ENCODE measurements at places on chromosomes 1 and 21.

GRCh38 chr1:57866998-57867397 lies 443.1 kb upstream of the DAB1 start:
- DNase-seq: no peak

GRCh38 chr1:10901891-10902805 lies 105.7 kb upstream of the CASZ1 start:
- no peak for DNase-seq

DNA sequence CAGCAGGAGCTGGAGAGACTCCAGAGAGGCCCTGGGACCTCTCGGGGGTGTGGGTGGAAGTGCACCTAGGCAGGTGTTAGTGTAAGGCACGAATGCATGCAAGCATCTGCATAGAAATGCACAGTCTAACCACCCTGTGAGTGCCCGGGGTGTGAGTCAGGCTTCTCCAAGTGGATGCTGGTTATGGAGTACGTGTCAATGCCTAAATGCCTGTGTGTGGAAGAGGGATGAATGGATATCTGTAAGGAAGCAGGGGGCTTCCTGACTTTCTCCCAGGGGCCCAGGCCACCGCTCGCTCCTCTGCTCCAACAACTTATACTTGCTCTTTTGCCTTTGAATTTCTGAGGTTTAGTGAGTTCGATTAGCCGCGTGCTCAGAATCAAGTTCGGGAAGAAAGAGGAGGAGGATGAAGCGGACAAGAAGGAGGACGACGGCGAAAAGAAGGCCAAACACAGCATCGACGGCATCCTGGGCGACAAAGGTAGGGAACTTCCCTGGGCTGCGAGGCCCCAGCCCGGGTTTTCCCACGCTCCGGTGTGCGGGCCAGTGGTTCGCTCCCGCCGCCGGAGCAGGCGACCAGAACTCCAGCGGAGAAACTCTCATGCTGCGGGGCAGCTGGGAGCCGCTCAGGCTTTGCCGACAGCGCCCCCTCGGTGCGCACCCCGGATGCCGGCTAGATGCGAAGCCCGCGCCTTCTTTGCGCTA lies 5.4 kb downstream of the PAX7 start:
- no peak for DNase-seq

DNA sequence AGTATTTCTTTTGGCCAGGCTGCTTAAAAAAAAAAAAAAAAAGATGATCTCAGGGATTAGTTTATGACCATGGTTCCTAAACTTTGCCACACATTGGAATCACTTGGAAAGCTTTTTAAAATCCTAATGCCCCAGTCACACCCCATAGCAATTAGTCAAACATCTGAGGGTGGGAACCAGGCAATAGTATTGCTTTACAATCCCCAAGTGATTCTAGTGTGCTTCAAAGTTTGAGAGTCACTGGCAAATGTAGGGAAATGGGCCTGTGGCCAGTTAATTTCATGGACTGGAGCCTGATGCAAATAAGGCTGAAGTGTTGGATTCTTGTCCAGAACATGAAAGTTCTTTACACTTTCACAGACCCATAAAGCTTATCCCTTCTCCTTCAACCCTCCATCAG lies 374.6 kb upstream of the ESRRG start:
- no peak for DNase-seq

- DNase-seq: no peak
Measured at GRCh38 chr1:206606867-206607266, 5.4 kb downstream of the EIF2D start.

DNA sequence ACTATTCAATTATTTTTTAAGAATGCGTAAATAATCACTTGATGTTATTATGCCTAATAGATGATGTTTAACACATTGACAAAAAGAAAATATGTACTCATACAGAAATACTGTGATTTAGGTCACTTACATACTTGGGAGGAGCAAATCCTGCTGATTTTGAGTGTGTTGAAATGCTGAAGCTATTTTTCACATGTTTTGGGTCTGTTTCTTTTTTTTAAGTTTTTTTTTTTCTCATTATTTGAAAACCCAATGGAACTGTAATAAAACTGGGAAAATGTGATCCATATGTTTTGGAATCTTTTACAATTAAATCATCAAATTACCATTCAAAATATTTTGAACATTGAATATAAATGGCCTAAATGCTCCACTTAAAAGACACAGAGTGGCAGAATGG lies 366.2 kb upstream of the ADAMTS5 start:
- no peak for DNase-seq

All from tibial nerve (tissue), 4 donors.